ENCODE measurements at places on chromosomes 4 and X. TPM values are rescaled to one million over a fixed set of nuclear protein-coding genes. Genes with fewer than 3 reads are reported as not detected.
A peak's percentile ranks its signal among the peaks of the same experiment; 100 is the strongest.

GRCh38 chrX:71301195-71301924, at the start of gene ITGB1BP2:
TSS of gene ITGB1BP2 (plus strand) at chrX:71301750. CDS start at chrX:71301807, 57 bp downstream.
- peak; percentile 67 for DNase-seq

The CSAG3 gene
- not detected for total RNA-seq

GRCh38 chr4:40502934-40503333, 126.7 kb downstream of the RBM47 start:
- no peak for DNase-seq

DNA sequence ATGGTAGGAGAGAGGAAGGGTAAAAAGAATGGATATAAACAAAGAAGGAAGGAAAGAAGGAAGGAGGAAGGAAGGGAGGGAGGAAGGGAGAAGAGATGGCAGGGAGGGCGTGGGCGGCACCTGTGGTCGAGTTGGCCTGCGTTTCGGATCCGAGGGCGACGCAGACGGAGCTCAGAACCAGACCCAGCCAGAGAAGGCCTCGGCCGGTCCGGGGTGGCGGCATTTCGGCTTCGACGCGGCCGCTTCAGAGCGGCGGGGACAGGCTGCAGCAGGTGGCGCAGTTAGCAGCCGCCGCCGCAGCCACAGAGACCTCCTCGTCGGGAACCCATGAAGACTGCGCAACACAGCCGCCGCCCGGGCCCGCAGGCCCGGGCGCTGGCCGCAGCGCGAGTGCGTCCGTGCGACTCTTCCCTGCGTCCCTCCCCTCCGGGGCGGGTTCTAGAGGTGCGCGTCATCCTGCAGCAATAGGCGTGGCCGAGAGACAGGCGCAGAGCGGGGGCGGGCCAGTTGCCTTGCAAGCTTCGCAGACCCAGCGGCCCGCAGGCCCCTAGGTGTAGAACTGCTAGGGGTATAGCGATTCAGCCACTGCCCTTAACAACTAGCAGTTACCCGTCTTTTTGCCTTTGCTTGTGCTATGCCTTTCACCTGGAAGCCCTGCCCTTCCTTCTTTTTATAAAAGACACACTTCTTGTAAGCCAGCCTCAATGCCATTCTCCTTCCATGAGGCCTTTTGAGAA, at the start of gene IDS:
TSS of gene IDS (minus strand) at position 392 of the 737 bp plus-strand sequence. CDS start at position 223, 169 bp downstream.
- peak; percentile 77 for DNase-seq

The MORC4 gene
- 42.4 TPM for total RNA-seq

Measured in fibroblast of the aortic adventitia (primary cell).